ENCODE measurements at places on chromosomes 1 and 21.

- DNase-seq, result no peak
These were observed 524 bp downstream of the COPA start for GRCh38 chr1:160342526-160342925.

DNA sequence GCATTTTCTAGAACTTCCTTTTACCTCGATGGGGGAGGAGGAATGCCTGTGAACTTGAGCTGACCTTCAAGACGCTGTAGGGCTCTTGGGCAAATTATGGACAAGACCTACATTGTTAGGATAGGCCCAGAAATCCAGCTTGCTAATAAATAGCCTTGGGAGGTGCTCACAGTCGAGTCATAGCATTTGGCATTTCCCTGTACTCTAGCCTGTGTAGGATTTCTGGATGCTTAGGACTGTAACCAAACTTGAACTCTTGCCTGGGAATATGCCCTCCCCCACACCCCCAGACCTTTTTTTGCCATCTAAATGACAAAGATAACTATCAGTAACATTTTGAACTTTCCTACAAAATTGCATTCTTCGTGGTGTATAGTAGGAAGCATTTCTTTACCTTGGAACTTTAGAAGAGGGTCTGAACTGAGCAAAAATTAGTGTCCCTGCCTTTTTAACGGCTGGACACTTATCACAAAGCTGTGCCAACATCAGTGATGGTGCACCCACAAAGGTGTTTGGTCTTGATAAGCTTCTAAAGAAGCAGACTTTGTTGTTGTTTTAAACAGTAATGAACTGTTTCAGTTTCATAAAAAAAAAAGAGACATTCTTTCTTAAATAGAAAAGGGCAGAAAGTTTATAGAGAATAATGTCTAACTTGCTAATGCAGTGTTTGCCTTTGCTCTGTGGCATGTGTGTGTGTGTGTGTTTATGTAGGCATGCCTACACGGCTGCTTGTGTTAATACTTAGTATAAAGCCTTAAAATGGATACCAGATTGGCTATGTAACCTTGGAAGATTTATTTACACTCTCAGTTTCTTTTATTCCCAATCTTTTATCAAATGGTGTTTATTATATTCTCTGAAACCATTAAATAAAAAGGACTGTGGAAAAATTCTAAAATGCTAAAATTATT is 88.2 kb downstream of the NFIA start:
- no peak for DNase-seq

GRCh38 chr1:207081806-207082205 is 6.9 kb upstream of the C4BPB start:
- no peak for DNase-seq

DNA sequence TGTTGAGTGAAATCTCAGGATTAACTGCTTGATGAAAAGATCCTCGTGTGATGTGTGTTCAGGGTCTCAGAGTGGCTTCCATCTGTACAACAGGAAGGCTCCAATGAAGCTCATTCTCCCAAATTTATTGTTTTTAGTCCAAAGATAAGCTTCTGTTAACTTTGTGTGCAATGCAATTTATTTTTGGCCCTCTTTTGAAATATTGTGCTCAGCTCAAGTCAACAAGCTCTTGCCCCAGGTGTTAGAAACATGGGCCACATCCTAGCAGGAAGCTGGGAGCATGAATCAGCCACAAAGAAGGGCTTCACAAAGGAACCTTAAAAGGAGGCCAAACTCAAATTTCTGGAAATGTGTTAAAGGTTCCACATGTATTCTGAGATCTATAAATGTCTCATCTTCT is 135.7 kb downstream of the PCP4 start:
- no peak for DNase-seq

- DNase-seq, result no peak
These were observed 2.0 kb downstream of the KCNE2 start for GRCh38 chr21:34365809-34366208.

DNA sequence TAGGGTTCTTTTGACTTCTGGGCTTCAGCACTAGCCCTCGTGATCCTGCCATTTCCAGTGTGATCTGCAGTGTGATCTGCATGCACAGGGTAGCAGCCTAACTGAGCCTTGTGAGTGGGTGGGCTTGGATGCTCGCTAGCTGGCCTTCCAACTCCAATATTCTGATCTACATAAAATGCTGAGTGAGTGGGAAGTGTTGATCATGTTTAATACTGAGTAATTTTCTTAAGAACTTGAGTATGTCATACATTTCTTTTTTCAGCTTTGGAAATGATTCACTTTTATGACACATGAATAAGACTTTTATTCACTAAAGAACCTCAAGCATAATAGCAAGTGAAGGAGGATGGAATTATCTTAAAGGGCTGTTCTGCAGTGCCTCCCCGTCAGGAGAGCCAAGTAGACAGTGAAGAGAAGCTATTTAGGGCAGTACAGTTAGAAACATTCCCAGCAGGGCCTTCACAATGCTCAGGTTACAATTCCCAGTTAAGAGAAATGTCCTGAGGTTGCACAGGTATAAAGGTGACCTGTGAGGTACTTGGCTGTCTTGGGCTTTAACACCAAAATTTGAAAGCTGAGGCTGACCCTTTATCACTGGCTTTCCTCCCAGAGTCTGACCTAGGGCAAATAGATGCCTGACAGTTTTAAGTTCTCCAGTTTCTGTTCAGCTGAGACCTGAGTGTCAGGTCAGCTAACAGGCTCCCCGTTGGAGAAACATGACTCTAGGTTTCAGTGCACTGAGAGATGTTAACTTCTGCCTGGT is 29.1 kb upstream of the LRRC8C start:
- DNase-seq, result no peak

- no peak for DNase-seq
These were observed 43.2 kb downstream of the LRRC71 start for GRCh38 chr1:156963621-156964020.

- no peak for DNase-seq
These were observed 108.0 kb downstream of the HMGB4 start for GRCh38 chr1:33971913-33972312.

DNA sequence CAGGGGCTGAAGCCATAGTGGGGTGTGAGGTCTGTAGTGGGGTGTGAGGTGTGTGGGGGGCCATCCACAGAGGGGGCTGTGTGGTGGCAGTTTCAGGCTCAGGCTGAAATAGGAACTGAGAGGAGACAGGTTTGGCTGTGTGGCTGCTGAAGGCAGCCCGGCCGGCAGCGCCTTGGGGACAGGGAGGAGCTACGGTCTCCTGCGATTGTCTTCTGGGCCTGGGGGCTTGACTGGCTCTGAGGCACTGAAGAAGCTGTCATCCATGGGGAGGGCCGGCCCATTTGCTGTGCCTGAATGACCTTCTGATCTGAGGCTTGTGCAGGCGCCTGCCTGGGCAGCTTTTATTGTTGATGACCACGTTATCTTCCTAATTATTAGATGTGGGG is 10.0 kb upstream of the TTC34 start:
- DNase-seq, result no peak

- peak; percentile 51 for DNase-seq
These were observed 184.2 kb downstream of the EIF4G3 start for GRCh38 chr1:20992322-20993056.

DNA sequence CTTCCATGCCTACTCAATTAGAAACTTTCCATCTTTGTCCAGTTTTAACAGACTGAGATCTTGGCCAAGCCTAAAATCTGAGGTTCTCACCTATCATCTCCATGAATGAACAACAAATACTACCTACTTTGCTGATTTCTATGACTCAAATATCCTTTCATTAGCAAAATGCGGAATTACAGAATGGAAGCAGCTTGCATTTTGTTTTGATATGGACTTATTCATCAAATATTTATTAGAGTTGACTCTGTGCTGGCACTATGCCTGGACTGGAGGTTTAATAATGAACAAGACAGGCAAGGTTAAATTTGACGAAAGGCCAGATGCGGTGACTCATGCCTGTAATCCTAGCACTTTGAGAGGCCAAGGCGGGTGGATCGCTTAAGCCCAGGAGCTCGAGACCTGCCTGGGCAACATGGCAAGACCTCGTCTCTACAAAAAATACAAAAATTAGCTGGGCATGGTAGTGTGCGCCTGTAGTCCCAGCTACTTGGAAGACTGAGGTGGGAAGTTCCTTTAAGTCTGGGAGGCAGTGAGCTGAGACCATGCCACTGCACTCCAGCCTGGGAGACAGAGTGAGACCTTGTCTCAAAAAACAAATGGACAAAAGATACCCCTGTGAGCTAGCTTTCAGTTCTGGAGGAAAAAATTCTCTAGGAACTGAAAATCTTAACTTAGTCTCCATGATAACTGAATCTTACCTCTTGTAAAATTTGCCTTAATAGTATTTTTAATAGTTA is 29.4 kb upstream of the SOD1 start:
- DNase-seq, result peak; percentile 68

Data from H4 (cell line).